ENCODE measurements at places on chromosomes 12 and 14.

DNA sequence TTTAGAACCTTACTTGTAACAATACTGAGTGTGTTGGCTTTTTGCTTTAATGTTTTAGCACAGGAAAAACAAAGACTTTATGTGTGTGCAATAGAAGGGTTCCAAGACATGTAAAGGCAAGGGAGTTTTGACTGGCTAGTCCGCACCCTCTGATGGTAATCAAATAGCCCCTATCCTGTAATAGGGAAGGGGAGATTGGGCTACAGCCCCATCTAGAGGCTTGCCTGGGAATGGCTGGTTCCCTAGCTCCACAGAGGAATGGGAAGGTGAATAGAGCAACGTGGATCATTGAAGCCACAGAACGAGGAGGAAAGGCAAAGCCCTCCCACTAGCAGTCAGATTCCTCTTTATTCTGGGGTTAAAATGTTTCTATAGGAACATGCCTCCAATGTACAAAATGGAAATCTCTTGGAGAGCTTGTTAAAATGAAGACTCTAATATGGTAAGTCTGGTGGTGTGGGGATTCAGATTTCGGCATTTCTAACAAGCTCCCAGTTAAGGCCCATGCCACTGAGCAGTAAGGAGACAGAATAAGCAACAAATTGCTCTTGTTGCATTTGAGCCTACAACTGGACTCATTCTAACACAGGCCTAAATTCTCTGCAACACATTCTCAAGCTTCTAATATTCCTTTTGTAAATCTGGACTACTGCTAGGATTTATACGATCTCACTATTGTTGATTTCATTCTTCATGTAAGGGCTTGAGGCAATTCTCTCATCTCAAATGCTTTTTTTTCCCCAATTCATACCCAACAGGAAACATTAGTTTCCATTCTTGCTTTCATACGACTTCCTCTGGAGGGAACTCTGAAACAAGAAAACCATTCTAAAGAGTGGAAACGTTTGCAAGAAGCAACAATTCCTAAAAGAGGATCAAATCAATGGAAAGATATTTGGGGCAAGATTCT lies 57.1 kb downstream of the NIN start:
- DNase-seq: peak; percentile 71

DNA sequence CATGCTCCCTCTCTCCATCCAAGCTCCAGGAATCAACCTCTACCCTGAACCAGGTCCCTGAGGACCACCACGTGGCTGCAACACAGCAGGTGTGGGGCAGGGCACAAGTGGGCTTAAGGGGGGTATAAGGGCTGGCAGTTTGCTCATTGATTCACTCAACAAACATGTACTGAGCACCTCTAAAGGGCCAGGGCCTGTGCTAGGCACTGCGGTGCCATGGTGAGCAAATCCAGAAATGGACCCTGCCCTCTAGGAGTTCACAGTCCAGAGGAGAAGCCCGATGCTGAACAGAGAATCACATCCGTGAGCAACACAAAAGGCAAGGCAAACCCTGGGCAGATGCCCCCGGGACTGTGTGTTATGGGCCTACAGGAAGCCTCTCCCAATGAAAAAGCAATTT lies 6.5 kb upstream of the AQP2 start:
- DNase-seq: peak; percentile 61

DNA sequence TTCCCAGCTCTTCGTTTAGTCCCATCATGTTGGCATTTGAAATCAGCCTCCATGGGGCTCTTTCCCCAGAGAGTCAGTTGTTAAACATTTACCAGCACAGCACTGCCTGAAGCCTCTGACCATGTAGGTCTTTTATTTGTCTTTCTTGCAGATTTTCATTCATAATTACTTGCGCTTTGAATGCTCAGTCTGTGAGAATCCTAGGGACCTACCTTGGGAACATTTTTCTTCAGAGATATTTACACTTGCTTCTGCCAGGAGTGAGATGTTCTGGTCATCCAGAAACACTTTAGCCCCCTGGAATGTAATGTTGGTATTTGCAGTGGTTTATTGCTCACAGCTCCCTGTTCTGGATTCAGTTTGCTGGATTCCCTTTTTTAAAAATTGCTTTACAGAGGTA lies 41.7 kb downstream of the RPH3A start:
- DNase-seq: no peak

DNA sequence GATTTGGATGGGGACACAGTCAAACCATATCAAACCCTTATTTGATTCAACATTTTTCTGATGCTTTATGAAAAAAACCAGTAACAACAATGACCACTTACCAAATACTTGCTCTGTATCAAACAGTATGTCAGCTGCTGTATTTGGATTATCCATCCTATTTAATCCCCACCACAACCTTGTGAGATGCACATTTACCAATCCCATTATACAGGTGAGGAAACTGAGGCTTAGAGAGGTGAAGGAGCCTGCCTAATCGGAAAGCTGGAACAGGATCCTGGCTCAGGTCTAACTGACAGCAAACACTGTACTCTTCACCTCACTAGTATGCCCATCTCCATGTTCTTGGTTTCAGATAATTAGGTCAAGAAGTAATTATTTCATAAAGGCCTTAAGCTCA lies 13.8 kb downstream of the CHST11 start:
- DNase-seq: no peak

DNA sequence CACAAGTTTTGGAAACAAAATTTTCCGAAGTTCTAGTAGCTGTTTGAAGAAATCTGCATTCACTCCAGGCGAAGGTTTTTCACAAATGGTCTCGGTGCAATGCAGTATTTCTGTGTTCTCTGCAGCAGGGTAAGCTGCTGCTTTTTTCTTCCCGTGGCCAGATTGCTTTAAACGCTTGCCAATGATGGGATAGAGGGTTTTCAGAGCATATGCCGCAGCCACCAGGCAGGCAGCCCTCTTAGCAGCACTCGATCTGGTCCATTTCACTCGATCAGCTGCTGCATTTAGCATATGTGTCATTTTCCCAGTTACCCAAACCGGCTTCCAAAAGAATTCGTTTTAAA lies 315 bp downstream of the ABCD2 start:
- peak; percentile 70 for DNase-seq

- DNase-seq: no peak
Observed at GRCh38 chr14:61661471-61662400, 33.6 kb upstream of the HIF1A start.

DNA sequence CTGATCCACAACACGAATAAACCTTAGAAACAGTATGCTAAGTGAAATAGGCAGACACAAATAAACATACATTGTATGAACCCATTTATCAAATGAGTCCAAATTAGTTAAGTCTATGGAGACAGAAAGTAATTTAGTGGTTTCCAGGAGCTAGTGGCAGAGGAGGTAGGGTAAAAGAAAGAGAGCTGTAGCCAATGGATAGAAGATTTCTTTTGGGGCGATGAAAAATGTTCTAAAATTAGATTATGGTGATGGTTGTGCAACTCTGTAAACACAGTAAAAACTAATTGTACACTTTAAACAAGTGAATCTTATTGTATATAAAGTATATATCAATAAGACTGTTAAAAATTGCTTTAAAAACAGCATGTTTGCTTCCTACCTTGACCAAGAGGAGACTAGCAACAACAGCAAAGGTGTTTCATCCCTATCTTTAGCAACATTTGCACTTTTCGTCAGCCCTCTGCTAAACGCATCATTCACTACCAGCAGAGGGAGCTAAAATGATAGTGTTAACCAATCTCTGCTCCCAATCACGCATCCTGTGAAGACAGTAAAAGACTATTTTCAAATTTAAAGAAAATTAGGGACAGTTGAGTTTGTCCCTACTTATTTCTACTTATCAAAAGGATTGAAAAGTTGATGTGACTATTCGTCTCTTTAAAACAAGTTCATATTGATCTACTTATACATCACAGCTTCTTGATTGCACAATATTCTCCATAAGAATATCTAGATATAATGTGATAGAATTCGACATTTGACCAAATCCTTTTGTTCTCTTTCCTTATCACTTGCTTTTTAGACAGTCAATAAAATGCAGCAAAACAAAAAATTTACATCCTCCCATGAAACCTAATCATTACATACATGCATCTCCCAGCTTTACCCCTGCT lies 24.0 kb upstream of the LGR5 start:
- no peak for DNase-seq

DNA sequence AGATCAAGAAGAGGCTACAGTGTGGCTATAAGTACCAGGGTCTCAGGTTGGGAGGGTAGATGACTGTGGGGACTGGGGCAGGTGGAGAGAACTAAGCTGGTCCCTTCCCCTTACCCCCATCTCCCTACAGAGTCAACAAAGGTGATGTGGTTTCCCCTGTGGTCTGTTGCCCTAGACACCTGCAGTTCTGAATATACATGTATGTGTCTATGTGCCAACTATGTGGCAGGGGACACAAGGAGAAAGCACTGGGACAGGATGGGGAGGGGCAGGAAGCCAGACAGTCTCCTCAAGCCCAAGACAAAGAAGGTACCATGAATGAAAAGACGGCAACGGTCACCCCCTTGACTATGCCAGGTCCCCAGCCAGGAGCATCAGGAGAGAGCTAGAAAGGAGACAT lies 4.5 kb upstream of the HDAC7 start:
- no peak for DNase-seq

DNA sequence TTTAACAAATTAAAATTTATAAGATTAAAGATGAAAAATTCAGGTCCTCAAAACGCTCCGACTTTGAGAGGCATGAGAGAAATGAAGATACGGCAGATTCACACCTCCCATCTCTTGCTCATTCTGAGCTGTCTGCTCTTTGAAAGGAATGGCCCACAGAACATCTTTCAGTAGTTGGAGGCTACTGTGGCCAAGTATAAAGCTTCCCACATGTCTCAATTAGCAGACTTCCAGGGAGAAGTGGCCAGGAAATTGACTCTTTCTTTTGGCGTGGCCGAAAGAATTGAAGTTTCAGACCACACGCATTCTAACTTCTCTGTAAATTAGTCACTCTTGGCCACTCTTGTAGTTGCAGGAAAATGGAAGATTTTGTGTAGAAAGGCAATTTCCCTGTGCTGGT lies 129.2 kb downstream of the DIP2B start:
- DNase-seq: no peak

GRCh38 chr12:119096429-119097202 lies 82.1 kb upstream of the HSPB8 start:
- no peak for DNase-seq

GRCh38 chr14:94342334-94342934 lies 19.3 kb upstream of the SERPINA6 start:
- DNase-seq: peak; percentile 70

GRCh38 chr14:45698462-45699134 lies 445.6 kb upstream of the MIS18BP1 start:
- no peak for DNase-seq

GRCh38 chr14:32545095-32545494 lies 216.0 kb downstream of the AKAP6 start:
- no peak for DNase-seq

GRCh38 chr12:292186-292585 lies 29.6 kb upstream of the SLC6A13 start:
- DNase-seq: no peak

GRCh38 chr14:79552778-79553177 lies 658.5 kb downstream of the DIO2 start:
- DNase-seq: no peak

DNA sequence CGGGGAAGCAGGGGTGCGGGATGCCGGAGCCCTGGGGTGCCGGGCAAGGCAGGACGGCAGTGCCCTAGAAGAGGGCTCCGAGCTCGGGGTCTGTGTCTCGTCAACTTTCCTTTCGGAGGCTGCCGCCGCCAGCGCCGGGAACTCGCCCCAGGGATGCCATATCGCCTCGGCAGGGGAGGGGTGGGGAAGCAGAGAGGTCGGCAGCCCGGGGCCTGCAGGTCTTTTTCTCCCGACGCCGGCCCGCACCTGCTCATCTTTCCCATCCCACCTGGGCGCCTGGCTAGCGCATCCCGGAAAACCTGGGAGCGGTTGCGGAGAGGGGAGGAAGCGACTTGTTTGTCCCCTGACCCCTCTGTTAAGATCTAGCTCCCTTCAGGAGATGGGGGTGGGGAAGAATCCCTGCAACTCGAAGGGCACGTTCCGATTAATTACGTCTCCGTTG lies 547 bp downstream of the CNTN1 start:
- no peak for DNase-seq

DNA sequence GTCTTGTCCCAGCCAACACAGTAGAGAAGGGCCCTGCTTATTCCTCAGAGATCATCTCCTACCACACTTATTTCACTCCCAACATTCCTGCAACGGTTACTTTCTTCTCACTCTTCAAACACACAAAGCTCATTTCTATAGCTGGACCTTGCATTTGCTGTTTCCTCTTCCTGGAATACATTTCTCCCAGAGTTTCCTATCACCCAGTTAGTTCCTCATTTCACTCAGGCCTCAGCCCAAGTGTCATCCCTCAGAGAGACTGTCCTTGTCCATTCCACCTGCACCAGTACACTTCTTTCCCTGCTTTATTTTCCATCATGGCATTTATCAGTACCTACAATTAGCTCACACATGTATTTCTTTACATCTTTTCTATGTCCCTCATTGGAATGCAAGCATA lies 14.7 kb upstream of the STK38L start:
- no peak for DNase-seq

DNA sequence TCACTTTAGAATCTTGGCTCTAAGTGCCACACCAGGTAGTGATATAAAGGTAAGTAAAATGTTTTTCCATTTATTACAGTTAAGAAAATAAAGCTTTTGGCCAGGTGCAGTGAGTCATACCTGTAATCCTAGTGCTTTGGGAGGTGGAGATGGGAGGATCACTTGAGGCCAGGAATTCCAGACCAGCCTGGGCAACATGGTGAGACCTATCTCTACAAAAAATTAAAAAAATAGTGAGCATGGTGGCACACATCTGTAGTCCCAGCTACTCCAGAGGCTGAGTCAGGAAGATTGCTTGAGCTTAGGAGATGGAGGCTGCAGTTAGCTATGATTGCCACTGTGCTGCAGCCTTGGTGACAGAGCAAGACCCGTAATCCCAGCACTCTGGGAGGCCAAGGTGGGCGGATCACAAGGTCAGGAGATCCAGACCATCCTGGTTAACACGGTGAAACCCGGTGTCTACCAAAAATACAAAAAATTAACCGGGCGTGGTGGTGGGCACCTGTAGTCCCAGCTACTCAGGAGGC lies 5.0 kb downstream of the FANCM start:
- DNase-seq: no peak

DNA sequence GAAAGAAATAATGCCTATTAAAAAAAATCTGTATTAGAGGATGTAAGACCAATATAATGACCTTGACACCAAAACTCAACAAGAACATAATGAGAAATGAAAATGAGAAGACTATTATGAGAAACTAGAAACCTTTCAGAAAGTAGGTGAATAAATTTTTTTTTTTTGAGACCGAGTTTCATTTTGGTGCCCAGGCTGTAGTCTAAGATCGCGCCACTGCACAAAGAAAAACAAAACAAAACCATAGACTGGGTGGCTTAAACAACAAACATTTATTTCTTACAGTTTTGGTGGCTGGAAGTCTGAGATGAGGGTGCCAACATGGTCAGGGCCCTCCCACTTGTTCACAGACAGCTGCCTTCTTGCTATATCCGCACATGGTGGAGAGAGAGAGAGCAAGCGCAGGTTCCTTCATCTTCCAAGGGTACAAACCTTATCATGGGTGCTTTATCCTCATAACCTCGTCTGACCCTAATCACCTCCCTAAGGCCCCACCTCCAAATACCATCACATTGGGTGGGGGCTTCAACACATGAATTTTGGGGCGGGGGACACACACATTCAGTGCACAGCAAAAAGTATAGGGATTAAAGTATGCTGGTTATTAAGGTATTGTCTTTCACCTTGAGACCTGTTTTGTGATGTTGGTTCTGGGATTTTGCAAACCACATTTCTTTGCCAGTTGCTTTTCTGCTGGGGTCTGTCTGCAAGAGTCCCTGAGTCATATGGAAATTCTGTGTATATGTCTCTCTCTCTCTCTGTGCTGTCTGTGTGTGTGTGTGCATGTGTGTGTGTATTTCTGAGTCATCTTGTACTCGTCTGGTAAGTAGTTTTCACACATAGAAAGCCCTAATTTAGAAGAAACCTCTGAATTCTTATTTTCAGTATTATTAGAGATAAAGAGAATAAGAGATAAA lies 26.2 kb downstream of the ZCRB1 start:
- DNase-seq: peak; percentile 84

All from activated effector memory CD4-positive, alpha-beta T cell treated with anti-CD3 and anti-CD28 coated beads, Interleukin-2, amount 50 U/mL, for 16 hours (primary cell).